ENCODE measurements at places on chromosomes 5 and 9.

DNA sequence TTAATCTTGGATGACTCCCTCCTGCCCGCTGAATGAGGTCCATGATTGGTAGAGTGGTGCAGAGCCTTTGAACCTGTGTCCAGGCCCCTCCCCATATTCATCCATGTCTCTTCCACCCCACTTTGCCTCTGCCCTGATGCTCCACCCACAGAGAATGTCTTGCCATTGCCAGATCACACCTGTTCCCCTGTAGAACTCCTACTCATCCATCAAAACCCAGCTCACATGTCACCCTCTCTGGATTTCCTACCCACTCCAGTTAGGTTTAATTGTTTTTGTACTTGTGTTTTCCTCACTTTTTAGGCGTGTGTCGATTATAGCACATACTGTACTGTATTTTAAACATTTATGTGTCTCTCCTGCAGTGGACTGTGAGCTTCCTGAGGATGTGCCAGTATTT is 107.0 kb upstream of the CTSL start:
- no peak for DNase-seq

DNA sequence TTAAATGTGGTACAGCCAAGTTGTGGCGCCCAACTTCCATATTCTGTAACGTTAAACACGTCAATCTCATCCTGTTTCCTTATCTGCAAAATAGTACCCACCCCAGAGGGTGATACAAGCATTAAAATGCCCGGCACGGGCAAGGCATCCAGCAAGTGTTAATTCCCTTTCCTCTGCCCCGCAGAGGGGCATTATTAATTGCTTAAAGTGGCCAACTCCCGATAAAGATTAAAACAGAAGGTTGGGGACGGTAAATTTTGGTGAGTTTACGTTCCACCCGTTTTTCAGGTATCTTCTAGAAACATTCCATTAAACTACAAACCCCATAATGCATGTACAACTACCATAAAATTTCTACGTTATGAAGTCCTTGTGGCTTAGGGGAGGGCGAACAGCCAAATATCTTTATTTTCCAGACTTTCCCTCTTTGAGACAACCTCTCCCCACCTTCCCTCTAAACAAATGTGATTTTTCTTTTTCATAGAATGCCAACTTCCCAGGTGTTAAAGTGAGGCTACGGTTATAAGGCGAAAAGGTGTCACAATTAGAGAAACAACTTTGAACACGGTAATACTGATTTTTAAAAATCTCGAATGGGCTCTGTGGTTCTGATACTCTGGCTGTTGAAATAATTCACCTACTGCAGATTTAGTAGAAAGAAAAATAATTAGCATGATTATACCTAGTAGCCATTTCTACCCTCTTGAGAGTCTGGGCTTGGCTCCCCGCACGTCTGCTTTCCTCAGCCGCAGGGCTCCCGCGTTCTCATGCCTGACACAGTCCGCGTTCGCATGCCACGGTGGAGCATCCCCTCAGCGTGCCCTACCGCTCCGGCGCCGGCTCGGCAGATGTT is 1.2 kb upstream of the GPBP1 start:
- no peak for DNase-seq

DNA sequence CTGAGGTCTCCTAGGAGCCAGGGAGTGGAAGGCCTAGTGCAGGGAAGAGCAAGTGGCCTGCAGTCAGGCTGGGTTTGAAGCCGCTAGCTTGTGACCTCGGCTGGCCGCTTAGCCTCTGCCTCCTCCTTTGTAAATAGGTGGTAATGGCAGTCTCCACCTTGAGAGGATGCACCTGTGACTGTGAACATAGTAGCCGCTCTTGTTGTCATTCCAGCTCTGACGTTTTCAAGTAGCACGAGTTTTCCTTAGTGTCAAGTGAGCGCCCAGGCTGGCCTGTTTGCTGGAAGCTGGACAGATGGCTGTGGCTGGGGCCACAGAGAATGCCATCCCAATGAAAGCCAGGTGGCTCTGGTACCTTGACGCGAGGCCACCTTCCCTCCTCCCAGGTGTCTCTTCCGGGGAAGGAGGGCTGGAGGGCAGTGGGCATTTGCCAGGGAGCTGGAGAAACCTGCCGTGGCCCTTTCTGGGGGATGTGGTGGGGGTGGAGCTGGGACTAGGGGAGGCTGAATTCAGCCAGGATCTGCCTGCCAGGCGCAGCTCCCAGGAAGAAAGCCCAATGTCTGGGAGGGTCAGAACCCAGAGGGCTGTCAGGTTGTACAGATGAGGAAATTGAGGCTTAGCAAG is 2.5 kb downstream of the ASS1 start:
- no peak for DNase-seq

DNA sequence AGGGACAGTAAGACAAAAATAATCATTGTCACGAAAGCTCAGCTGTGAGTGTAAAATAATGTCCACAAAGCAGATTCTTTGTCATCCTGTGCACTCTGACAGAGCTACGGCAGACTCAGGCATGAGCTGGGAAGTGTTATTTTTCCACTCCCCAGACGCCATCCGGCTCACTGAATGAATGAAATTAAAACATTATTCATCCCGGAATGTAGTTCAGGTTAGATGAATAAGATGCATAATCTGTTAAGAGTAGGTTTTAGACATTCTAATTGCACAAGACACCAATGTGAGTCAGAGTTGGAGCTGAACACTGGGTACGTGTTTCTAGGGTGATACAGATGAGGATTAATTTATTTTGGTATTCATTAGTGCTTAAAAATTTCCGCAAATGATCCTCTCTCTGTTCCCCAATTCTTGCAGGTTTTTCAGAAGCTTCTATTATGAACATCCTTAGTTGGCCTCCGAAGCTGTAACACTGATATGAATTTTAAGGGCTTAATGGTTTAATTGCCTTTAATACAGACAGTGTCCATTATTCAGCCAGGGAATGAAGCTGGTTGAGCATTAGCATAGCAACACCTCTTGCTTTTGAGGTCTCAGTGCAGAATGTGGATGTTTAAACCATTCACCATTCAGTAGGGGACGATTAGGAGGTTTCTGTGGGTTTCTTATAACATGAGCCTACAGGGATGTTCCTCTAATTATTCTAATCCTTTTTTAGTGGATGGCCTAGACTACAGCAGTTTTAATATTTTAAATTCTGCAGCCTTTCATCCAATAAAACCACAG is 65.6 kb upstream of the FRRS1L start:
- no peak for DNase-seq

GRCh38 chr9:110036286-110036685 is 171.7 kb downstream of the C9orf152 start:
- DNase-seq = no peak

GRCh38 chr5:150624334-150625163 is 15.9 kb upstream of the SYNPO start:
- no peak for DNase-seq

GRCh38 chr5:82480331-82480730 is 202.2 kb upstream of the RPS23 start:
- no peak for DNase-seq

- DNase-seq = no peak
Observed at GRCh38 chr9:18746631-18747030, 272.7 kb downstream of the ADAMTSL1 start.

GRCh38 chr5:131096774-131097710 is 68.0 kb downstream of the HINT1 start:
- DNase-seq = no peak

- DNase-seq = no peak
Observed at GRCh38 chr5:82349652-82350051, 71.5 kb upstream of the RPS23 start.

GRCh38 chr9:28127101-28127500 is 553.8 kb upstream of the C9orf72 start:
- no peak for DNase-seq

DNA sequence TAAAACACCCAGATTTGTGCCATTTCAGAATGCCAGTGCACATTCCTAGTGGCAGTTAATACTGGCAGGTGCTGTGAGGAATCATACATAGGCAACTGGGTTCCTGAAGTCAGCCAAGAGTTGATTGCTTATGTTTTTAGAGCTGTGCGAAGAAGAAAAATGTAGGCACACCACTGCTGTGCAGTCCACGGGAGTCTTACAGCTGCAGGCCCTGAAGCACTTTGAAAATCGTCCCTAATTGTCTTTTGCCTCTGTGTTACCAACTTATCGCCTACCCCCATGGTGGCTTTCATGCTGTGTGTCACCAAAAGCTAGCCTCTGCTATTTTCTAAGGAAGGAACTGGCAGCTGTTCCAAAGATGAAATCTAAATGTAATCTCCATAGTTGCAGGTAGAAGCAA is 263.9 kb downstream of the ARRDC3 start:
- no peak for DNase-seq

DNA sequence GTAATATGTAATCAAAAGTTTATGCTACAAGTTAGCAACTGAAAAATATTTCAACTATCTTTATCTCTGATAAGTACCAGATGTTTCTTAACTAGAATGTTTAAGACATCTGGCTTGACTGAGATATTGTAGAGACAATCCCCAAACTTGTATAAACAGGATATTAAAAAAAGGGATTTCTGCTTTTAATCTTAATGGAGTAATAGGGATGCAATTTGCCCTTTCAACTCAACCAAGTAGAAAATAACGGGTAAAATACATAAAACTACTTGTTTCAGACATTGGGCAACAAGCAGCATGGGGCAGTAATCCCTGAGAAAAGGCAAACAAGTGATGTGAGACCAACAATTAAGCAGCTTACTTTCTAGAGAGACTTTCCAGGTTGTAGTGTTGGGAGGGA is 9.4 kb upstream of the ADAMTS12 start:
- DNase-seq = no peak

DNA sequence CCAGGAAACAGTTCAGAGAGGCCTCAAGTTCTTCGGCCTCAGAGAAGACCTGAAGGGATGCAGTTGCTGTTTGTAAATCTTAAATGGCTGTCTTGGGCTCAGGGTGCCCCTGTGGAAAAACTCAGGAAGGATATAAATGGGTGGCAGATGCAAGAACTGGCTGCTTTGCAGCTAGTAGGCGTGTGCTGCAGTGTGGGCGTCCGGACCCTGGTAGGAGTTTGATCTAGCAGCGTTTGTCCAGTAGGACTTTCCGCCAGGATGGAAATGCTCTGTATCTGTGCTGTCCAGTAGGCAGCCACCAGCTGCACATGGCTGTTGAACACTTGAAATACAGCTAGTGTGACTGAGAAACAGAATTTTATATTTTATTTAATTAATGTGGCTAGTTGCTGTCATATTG is 7.7 kb downstream of the CDX1 start:
- DNase-seq = no peak

DNA sequence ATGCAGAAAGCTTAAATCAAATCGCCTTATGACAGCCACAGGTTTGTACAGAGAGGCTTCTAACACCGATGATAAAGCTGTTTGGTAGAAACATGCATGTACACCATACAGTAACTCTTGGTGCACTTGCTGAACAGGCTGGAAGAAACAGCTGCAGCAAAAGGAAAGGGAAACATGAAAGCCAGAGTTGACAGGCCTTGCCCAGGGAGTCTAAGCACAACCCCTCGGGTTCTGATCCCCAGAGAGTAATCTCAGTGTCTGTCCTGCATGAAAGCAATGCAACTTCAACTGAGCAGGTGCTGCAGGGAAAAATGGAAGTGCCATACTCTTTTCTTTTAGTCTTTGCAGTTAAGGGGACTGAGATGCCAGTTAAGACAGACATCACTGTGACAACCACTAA is 419.9 kb downstream of the BNC2 start:
- no peak for DNase-seq

DNA sequence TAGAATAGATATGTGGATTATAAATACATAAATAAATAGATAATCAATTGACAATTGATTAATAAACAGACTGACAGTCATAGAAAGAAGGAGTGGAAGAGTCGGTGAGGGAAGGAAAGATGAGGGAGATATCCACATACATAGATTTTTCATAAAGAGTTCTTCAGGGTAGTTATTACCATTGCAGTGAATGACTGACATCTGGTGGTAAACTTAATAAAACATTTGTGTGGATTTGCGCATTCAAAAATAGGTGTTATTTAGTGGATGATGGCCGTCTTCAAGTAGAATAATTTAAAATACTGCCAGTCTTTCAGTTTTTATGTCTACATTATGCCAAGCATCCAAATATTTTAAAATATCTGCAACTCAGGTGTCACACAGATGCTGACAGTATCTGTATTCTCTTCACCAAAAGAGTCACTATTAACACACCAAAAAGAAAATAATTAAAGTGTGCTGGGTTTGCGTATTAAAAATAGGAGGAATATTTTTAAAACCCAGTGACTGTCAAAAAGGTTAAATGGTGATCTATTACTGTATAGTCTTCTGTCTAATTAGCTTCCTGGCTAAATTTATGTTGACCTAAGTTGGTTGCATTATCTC is 78.8 kb downstream of the GIN1 start:
- DNase-seq = peak; percentile 20

DNA sequence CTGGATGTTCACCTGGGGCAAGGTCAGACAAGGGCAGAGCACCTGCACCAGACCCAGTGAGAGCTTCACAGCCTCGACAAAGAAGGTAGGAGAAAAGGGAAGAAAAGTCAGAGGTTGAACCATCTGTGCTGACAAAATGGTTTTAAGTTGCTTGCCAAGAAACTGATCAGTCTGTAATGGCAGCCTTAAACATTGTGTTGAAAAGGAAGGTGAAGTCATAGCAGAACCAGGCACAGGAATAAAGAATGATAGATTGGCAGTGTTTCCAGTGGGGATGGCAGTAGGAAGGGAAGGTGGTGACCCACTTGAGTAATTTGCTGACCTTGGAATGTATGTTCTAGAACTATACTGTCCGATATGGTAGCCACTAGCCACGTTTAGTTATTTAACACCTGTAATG is 34.2 kb downstream of the HTR4 start:
- no peak for DNase-seq

GRCh38 chr5:149271716-149272563 is at the start of gene AFAP1L1:
TSS of gene AFAP1L1 (plus strand) at chr5:149271859. CDS start at chr5:149271969, 110 bp downstream.
- peak; percentile 6 for DNase-seq

DNA sequence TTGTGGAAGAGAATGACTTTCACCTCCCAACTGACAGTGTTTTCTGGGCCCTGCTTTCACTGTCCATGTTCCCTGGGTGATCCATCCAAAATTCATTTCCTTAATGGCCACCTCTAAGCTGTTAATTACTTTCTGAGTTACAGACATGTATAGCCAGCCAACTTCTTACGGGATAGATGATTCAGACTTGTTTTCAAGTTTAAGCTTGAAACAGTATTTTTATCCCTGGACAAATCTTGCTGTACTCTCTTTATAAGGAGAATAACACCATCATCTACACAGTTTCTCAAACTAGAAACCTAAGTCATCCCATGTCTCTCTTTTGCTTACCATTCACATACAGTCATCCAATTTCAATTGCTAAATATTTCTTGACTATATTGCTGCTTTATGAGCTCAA is 6.9 kb downstream of the FAM174A start:
- DNase-seq = no peak

GRCh38 chr5:149056616-149057165 is 6.2 kb downstream of the SH3TC2 start:
- DNase-seq = no peak

DNA sequence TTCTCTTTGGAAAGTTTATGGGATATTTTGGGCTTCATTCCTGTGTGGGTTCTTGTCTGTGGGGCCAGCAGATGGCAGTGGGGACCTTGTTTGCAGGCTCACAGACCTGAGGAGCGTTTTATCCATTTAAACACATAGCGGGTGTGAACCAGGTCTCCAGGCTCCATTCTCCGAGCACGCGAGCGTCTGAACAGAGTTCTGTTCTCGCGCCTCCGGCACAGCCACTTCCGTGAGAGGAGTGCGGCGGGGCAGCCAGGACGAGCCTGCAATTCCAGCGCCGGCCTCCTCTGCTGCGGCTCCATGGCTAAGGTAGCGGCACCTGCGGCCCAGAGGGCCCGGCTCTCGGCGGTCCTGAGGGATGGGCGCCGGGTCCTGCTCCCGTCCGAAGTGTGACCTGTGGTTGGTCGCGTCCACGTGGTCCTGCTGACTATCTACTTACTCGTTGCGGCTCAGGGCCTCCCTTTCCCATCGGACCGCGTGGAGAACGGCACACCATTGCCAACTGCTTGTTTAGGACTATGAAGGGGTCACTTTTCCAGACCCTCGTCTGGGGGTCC is 7.3 kb downstream of the NRARP start:
- no peak for DNase-seq

Data from HepG2 (cell line).